ENCODE measurements at places on chromosomes 12 and 14.
A peak's percentile ranks its signal among the peaks of the same experiment; 100 is the strongest.

- no peak for DNase-seq
Measured at GRCh38 chr12:132711080-132711843, 620 bp downstream of the PGAM5 start.

- DNase-seq, result no peak
Measured at GRCh38 chr12:88472775-88473174, 107.5 kb downstream of the KITLG start.

GRCh38 chr12:29730481-29730880 is 53.3 kb downstream of the TMTC1 start:
- no peak for DNase-seq

GRCh38 chr12:132986885-132987225 is 688 bp downstream of the ZNF26 start:
- no peak for DNase-seq

DNA sequence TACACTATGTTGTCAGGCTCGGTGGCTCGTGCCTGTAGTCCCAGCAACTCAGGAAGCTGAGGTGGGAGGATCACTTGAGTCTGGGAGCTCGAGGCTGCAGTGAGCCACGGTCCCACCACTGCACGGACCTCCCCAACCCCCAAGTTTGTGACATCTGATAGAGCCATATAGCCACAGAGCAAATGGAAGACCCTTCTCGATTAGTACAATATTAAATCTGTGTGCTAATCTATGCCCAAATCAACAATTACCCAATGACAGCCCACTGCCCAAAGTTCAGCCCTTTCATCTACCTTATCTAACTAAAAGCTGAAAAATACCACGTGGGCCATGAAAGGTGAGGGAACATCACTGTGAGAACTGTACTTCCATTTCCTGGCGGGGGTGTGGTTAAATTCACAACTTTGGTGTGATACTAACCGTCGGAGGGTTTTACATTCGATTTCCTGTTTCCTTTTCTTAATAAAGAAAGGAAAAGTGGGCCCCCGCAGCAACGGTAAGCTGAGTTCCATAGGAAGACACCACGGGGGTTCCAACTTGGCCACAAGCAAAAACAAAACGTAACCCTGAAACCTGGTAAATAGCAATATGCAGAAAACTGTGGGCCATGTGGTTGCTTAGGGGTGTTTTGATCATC is 31.2 kb upstream of the FOS start:
- DNase-seq, result peak; percentile 19

- no peak for DNase-seq
Measured at GRCh38 chr12:124512667-124513296, 54.6 kb downstream of the NCOR2 start.

- no peak for DNase-seq
Measured at GRCh38 chr12:53067074-53067992, 11.9 kb downstream of the SPRYD3 start.

DNA sequence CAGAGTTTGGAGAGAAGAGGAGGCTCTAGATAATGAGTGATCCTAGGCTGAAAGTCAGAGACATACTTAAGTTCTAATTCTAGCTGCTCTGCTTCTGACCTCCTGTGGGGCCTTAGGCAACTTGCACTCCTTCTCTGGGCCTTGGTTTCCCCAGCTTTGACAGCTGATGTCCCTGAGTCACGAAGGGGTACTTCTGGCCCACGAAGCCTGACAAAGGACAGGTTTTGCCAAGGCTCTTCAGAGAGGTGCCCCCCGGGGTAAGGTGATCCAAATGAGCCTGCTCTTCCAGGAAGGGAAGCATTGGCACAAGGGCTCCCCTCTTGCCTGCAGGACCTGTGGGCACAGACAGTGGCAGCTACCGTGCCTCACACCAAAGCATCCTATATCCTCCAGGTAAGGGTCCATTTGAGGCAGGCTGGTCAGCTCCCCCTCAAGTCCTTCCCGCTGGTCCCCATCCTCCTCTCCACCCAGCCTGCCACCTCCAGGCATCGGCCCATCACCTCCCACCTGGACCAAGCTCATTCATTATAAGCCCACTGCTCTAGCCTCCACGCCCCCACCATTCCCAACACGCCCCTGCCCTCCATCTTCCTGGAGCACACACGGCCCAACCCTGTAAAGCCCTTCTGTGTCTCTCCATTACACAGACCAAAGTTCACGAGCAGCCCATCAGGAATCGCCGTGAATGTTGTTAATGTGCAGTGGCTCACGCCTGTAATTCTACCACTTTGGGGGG is 1.9 kb upstream of the PPP1R13B start:
- DNase-seq, result no peak

DNA sequence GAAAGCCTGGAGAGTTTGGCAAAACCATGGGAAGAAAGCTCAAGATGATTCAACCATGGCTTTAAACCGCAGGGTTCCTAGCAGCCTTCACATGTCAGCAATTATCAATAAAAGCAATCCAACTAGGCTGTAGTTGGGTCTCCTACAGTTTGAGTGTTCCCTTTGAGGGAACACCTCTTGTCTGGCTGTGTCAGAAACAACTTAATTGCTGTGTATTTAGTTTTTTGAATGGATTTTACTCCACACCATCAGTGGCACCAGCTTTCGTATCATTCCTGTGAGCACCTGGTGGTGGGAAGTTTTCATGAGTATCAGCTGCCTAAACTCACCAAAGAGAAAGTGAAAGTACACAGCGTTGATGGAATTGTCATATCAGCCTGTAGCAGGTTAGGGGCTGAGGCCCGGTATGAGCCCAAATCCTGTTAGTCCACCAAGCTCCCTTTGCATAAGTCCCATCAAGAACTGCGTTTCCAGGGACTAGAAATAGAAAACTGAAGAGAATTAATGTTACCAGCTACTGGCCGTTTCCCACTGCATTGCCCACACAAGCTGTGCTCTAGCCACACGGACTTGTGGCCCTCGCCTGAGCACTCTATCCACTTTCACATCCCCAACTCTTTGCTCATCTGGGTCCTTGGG is 10.9 kb upstream of the IL26 start:
- DNase-seq, result no peak

- DNase-seq, result no peak
Measured at GRCh38 chr12:66964629-66965028, 285.8 kb upstream of the GRIP1 start.

GRCh38 chr12:57741413-57741789 is 2.9 kb upstream of the AGAP2 start:
- no peak for DNase-seq

GRCh38 chr12:109586385-109587296 is 13.0 kb downstream of the MVK start:
- DNase-seq, result no peak

DNA sequence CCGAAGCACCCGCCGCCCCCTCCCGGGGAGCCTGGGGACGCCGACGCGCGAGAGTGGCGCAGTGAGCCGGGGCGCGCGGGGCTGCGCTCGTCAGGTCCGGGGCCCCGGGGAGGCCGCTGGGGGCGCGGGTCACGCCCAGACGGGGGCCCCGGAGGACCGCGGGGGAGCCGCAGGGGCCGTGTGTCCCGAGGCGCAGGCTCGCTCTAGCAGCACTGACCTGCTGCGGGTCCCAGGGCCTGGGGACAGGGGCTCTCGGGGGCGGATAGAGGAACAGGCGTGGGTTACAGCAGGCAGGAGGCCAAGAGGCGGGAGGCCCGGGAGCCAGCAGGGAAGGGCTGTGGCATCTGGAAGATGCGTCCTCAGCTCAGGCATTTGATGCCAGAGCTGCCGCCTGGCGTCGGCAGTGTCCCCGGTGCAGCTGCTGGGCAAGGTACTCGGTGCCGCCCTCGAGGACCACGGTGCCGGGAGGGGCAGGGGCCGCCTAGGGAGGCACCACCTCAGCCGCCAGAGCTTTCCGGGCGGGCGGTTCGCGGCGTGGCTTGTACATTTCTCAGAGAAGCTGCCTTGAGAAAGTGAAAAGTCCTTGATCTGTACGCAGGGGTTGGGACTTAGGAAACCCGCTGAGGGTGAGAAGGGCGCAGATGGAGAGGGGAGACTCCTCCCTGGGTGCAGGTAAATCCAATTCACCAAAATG is 1.2 kb downstream of the WNT5B start:
- DNase-seq, result no peak

GRCh38 chr14:93893661-93894261 is 33.4 kb upstream of the FAM181A start:
- no peak for DNase-seq

- DNase-seq, result no peak
Measured at GRCh38 chr12:27331291-27331926, 1.2 kb upstream of the BMAL2 start.

- DNase-seq, result no peak
Measured at GRCh38 chr14:63286071-63286470, 32.7 kb downstream of the GPHB5 start.

DNA sequence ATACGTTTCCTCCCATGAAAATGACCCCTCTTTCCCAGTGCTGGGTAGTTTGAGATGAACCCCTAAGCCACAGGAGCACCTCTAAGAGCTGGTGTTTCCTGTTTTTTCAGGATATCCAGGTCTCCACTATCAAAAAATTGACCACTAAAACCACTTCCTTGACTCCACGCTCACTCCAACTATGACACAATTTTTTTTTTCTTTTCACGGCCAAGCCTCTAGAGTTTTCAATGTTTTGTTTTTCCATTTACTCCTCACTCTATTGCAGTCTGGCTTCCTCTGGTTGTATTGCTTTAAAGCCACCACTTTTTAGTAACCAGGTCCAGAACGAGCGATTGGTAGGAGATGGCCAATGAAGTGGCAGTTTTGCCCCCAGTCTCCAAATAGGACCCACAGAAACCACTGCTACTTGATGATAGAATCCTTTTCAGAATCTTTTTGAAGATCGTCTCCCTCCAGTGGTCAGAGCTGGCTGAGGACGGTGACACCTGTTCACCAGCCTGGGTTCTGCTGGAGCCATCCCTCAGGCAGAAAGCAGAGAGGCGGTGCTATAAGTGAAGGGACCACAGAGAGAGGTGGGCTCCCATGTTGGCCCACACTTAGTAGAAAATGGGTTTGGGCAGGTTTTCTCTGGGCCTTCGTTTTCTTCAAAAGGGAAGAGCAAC is 454.4 kb downstream of the VRK1 start:
- no peak for DNase-seq

GRCh38 chr12:124765581-124766489 is 97.8 kb downstream of the SCARB1 start:
- DNase-seq, result no peak

DNA sequence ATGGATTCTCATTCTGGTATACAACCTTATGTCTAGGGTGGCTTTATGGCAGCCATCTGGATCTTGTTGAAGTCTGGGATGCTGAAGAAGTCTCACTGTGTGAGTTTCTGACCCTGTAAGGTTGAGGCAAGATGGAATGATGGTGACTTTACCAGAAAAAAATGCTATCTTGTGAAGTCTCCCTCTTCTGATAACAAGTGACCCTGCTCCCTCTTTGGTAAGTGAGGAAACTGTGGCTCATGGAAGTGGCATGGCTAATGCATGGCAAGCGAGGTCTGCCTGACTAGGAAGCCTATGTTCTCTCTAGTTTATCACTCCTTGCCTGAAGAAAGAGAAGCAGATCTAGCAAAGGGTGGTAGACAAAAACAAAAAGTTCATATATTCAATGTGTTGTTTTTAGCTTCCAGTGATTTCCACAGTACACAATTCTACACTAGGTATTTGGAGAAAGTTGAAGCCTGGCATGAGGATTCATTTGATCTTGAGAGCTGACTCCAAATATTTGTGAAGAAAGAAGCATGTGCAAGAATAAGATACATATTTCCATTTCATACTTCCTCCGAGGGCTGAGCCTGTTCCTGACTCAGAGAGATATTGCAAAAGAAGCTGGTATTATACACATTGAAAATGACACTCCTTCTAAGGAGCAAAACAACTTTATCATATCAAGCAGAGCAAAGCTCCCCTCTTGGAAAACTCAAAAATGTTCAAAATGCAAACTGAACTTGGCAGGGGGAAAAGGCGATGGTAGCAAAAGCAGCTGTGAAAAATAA is 63.6 kb downstream of the HELB start:
- no peak for DNase-seq

GRCh38 chr12:123388177-123388950 is 4.4 kb downstream of the KMT5A start:
- DNase-seq, result peak; percentile 58

GRCh38 chr12:64160021-64160710 is 61.9 kb downstream of the KICS2 start:
- DNase-seq, result no peak

DNA sequence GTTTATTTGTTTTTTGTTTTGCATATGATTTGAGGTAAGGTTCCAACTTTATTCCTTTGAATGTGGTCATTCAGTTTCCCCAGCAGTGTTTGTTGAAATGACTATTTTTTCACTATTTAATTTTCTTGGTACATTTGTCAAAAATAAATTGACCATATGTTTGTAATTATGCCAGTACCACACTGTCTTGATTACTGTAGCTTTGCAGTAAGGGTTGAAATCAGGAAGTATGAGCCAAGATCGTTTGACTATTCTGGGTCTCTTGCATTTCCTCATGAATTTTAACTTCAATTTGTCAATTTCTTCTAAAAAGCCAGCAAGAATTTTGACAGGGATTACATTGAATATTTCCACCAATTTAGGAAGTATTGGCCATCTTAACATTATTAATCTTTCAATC is 199.3 kb upstream of the PPFIA2 start:
- no peak for DNase-seq

DNA sequence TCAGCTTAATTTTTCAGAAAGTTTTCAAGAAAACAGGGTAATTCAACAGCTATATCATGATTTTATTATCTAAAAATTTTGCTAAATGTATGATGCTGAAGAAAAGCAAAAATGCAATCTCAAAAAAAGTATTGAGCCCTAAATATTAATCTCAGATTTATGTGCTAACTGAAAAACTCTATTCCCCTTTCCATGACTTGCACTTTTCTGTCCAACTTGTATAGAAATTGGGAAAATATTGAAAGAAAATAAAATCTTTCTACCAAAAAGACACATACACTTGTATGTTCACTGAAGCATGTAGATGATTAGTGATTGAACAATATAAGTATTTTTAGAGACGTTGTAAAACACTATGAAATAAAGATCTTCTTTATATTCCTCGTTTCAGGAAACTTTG is 368.0 kb upstream of the ATXN7L3B start:
- DNase-seq, result no peak

DNA sequence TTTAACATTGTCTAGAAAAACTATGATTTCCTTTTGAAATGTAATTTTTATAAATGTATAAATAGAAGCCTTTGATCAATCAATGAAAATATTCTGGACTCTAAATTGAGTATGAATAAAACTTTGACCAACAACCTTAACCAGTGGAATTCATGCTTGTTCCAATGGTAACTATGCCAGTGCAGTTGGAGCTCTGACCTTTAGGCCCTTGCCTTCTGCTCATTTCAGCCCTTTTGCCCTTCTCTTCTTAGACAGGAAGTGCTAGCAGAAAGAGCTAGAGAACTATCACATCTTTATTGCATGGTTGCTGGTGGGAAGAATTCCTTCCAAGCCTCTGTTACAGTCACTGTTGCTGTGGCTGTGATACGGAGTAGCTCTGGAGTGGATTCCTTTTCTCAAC is 39.7 kb downstream of the TTC8 start:
- DNase-seq, result no peak

- DNase-seq, result no peak
Measured at GRCh38 chr12:23686095-23686494, 263.4 kb downstream of the SOX5 start.

- DNase-seq, result no peak
Measured at GRCh38 chr12:118237908-118238307, 102.0 kb downstream of the PEBP1 start.

- no peak for DNase-seq
Measured at GRCh38 chr12:122423258-122424165, 1.0 kb upstream of the CLIP1 start.

GRCh38 chr12:47985596-47986290 is 18.5 kb downstream of the COL2A1 start:
- no peak for DNase-seq

Measured in stimulated activated CD4-positive, alpha-beta T cell treated with anti-CD3 and anti-CD28 coated beads, TNF-alpha, amount 100 ng/mL, for 1 hour (primary cell).